ENCODE measurements at places on chromosomes 1 and 21. TPM values are rescaled to one million over a fixed set of nuclear protein-coding genes. Genes with fewer than 3 reads are reported as not detected.

FAM167B gene
- total RNA-seq: 2.5 TPM

PRKAA2 gene
- total RNA-seq: 1.3 TPM

AUNIP gene
- 1.3 TPM for total RNA-seq

AMY1B gene
- not detected for total RNA-seq

URB2 gene
- 9.0 TPM for total RNA-seq

CACNA1S gene
- 0.07 TPM for total RNA-seq

SEMA4A gene
- 4.0 TPM for total RNA-seq

BCL2L15 gene
- 1.8 TPM for total RNA-seq

CYP4B1 gene
- not detected for total RNA-seq

RNU1-4 gene
- total RNA-seq: 3,598 TPM

CFHR1 gene
- not detected for total RNA-seq

CA6 gene
- not detected for total RNA-seq

HSD11B1 gene
- not detected for total RNA-seq

VWA5B1 gene
- 0.10 TPM for total RNA-seq

SH2D5 gene
- 1.2 TPM for total RNA-seq

PLPPR4 gene
- 0.29 TPM for total RNA-seq

FAAH gene
- 1.7 TPM for total RNA-seq

SLC2A5 gene
- total RNA-seq: 0.64 TPM

RHOU gene
- 79.7 TPM for total RNA-seq

CD34 gene
- 0.20 TPM for total RNA-seq

PRAMEF25 gene
- not detected for total RNA-seq

RBM11 gene
- total RNA-seq: 2.7 TPM

FCRL3 gene
- not detected for total RNA-seq

TCHHL1 gene
- total RNA-seq: not detected

PPIAL4G gene
- total RNA-seq: 0.61 TPM

SH2D2A gene
- 0.86 TPM for total RNA-seq

STPG1 gene
- total RNA-seq: 2.4 TPM

S100A5 gene
- total RNA-seq: not detected

CLEC20A gene
- total RNA-seq: not detected

DHCR24 gene
- 284 TPM for total RNA-seq

C8B gene
- total RNA-seq: not detected

SPOCD1 gene
- 0.74 TPM for total RNA-seq

SELP gene
- not detected for total RNA-seq

KDF1 gene
- 1.2 TPM for total RNA-seq

RNF220 gene
- total RNA-seq: 99.4 TPM

CR1L gene
- total RNA-seq: not detected

OR2G6 gene
- not detected for total RNA-seq

RIPPLY3 gene
- not detected for total RNA-seq

NMNAT2 gene
- 76.4 TPM for total RNA-seq

CHML gene
- total RNA-seq: 23.3 TPM

LRRC3 gene
- total RNA-seq: 5.8 TPM
